ENCODE measurements at places on chromosomes 12 and 14.

GRCh38 chr14:89634037-89634436 lies 217.0 kb upstream of the FOXN3 start:
- no peak for DNase-seq

GRCh38 chr12:92911339-92911738 lies 17.8 kb downstream of the EEA1 start:
- no peak for DNase-seq

DNA sequence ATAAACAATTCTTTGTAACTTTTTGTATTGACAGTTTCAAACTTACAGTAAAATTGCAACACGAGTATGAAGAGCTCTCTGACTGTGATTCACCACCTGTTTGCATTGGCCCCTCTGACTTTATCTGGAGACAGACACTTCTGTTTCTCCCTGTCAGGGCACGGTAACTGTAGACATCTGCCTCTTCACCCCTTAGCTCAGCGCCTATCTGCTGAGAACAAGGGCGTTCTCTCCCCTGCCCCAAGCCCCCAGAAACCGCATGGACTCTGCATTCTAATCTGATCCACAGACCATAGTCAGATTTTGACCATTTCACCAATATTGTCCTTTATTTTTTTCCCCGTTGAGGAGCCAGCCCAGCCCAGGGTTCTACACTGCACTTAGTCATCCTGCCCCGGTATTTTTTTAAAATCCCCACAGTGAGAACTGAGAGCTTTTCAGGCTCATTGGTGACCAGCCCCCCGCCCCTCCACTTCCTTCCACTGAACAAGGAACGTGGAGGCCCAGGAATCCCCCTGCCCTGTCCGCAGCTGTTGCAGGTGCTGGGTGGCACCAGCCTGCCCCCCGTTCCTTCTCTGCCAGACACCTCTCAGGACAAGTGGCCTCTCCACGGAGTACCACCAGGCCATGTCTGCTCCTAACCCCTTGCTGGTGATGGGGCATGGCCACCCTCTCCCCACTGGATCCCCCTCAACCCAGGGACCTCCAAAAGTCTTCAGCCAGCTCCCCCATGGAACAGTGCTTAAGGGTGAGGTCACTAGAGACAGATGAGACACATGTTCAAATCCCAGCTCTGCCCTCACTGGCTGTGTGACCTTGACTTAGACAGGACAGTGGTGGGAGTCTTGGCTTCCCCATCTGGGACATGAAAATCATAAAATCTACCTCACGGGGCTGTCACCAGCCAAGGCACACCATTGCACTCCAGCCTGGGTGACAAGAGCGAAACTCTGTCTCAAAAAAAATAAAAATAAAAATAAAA lies 11.2 kb downstream of the RHOF start:
- DNase-seq = no peak

GRCh38 chr14:45664668-45665356 lies 411.8 kb upstream of the MIS18BP1 start:
- peak; percentile 1 for DNase-seq

DNA sequence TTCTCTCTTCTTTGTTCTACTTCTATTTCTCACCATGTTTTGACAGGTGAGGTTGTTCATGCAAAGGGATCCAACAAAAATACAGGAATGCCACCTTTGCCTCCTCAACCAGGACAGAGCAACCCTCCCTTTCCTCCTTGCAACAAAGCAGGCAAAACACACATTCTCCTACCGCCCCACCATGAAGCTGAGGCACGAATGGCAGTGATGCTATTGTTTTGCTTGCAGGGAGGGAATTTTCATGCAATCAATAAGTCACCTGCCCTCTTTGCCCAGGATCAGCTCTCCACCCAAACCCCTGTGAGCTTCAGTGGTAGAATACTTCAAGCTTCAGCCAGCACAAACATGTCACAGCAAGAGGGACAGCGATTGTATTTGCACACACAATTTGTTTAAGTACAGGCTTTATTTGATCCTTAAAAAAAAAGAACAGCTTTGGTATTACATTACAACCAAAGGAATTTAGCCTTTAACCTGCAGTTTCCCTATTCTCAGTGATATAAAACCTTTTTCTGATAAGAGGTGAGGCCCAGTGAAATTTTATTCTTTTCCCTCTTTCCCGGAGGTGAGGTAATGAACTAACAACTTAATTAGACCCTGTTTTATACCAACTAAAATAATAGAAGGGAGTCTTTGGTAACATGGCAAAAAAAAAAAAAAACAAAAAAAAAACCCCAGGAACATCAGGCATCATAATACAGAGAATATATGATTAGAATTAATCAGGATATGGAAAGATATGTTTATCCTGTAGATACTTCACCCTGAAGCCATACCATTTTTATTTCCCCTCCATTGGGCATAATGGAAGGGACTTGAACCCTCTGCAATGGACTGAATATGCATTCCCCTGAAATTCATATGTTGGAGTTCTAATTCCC lies 87.0 kb upstream of the EEA1 start:
- DNase-seq = no peak

GRCh38 chr12:105330283-105330930 lies at the start of gene C12orf75:
Gene C12orf75 (plus strand): TSS chr12:105330691. CDS start chr12:105330892, 201 bp downstream.
- no peak for DNase-seq

GRCh38 chr12:89593873-89594272 lies 68.0 kb upstream of the POC1B start:
- no peak for DNase-seq

GRCh38 chr14:50344116-50344775 lies 32.1 kb downstream of the DMAC2L start:
- peak; percentile 57 for DNase-seq

- DNase-seq = no peak
Observed at GRCh38 chr12:54572881-54573280, 15.6 kb downstream of the PPP1R1A start.

DNA sequence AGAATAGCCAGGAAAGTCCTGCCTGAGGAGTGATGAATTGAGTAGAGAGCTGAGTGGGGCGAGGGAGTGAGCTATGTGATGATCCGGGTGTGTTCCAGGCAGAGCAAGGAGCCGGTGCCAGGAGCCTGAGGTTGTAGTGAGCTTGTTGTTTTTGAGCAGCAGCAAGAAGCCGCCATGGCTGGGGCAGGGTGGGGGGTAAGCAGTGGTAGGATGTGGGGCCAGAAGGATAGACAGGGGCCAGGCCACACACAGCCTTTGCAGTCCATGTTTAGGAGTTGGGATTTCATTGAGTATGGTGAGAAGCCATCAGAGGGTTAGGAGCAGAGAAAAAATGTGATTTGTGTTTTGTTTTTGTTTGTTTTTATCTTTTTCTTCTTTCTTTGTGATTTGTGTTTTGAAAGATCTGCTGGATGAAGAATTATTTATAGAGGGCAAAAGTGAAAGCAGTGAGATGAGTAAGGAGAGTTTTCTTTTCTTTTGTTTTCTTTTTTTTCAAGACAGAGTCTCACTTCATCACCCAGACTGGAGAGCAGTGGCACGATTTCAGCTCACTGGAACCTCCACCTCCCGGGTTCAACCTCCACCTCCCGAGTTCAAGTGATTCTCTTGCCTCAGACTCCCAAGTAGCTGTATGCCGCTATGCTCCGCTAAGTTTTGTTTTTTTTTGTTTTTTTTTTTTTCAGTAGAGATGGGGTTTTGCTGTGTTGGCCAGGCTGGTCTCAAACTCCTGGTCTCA lies 92.3 kb upstream of the BCAT1 start:
- no peak for DNase-seq

DNA sequence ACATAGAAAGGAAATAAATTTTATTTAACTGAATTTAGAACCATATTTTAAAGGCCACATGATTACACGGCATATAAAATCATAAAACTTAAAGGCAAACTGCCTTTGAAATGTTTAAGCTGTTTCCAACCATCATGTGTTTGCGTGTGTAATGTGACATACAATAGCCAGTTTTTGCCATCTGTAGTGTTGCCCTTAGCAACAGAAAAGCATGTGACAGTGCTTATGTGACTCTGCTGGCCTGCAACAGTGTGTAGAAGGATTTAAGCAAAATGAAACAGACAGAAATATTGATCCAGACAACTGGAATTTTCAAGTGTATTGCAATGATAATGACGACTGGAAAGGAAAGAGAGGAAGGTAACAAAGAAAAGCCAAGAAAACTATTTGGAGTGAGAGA lies 49.5 kb downstream of the TSPAN19 start:
- no peak for DNase-seq

GRCh38 chr14:80979951-80980350 lies 24.5 kb downstream of the TSHR start:
- no peak for DNase-seq

- no peak for DNase-seq
Observed at GRCh38 chr12:58117201-58117600, 175.8 kb downstream of the ATP23 start.

GRCh38 chr14:101255765-101256125 lies 305.6 kb upstream of the DIO3 start:
- DNase-seq = no peak

- no peak for DNase-seq
Observed at GRCh38 chr14:24337144-24337823, 2.4 kb upstream of the ADCY4 start.

DNA sequence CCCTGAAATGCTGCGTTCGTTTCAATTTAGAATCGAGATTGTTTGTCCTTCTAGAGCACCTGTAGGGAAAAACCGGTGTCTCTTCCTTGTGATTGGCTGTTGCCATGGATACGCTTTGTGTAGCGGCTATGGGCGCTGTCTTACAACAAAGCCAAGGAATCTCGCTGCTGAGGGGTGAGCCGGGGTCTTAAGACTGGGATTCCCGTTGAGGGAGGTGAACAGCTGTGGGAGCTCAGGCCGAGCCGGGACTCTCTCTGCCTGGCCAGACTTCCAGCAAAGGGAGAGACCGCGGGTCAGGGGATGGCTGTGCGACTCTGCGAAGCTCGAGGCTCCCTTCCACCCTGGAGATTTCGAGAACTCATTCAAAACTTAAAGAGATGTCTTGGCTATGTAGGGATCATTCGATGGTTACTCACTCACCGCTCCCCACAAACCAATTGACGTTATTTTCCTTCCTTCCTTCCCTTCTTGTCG lies at the start of the genes LRRIQ1 and TSPAN19:
Gene LRRIQ1 (plus strand): TSS at position 118 of the 474 bp plus-strand sequence. CDS start 1,826 bp downstream, outside the sequence.
Gene TSPAN19 (minus strand): TSS at position 44 of the 474 bp plus-strand sequence. CDS start 6,331 bp downstream, outside the sequence.
- DNase-seq = peak; percentile 42

GRCh38 chr14:48323665-48324064 lies 648.3 kb upstream of the MDGA2 start:
- DNase-seq = no peak

- no peak for DNase-seq
Observed at GRCh38 chr12:115864396-115864795, 413.1 kb downstream of the MED13L start.

- no peak for DNase-seq
Observed at GRCh38 chr12:75771023-75771422, 259.6 kb upstream of the KRR1 start.

DNA sequence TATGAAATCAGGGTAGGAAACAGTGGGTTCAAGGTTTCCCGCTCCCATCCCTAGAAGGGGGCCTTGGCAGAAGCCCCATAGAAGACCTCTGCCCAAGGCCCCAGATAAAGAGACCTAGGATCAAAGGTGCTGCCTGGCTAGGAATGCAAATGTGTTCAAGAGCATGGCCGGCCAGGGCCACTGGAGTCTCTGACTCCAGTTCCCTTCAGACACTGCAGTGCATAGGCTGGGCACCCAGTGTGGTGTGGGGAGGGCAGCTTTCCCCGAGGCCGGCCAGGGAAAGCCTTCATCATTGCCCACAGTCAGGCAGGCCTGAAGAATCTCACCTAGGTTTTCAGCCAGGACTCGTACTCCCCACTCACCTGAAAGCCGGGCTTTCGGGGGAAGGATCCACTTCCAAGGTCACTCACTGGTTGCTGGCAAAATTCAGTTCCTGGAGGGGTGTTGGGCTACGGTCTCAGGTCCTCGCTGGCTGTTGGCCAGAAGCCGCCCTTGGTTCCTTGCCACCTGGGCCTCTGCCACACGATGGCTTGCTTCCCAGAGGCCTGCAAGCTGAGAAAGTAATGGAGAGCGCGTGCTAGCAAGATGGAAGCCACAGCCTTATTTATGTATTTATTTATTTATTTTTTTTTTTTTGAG lies 9.7 kb upstream of the PEBP1 start:
- no peak for DNase-seq

GRCh38 chr12:130990034-130990433 lies 36.3 kb downstream of the ADGRD1 start:
- DNase-seq = no peak

DNA sequence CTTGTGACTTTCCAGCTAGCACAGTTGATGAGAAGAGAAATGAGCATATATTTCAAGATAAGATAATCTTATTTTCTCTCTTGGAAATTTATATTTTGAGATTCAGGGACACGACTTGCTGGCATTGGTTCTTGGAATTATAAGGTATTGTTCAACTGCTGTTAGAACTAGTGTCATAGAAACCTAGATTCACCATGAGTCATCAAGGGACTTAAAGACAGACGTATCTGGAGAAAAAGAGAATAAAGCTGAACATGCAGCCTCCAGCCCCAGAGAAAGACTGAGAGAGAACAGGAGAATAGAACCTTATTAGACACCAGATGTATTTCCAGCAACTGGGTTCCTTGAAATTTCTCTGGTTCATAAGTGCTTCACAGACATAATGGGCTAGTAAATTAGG lies 194.4 kb upstream of the PPFIA2 start:
- DNase-seq = no peak

DNA sequence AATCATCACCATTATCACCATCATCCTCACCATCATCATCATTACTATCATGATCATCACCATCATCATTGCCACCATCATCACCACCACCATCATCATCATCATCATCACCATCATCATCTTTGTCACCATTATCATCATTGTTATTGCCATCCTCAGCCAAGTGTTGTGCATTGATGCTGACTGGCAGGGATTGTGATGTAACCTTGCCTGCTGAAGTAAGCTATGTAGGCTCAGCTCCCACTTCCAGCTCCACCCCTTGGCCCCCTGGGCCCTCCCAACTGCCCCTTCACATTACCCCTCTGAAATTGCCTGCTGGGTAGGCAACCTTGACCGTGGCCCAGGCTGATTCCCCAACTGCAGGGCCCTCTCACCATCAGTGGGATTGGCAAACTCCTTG lies 37.6 kb downstream of the SVOP start:
- no peak for DNase-seq

- DNase-seq = no peak
Observed at GRCh38 chr12:31828071-31828470, 99.2 kb upstream of the AMN1 start.

- no peak for DNase-seq
Observed at GRCh38 chr12:82426081-82426480, 67.8 kb downstream of the METTL25 start.

All from keratinocyte (primary cell).